ENCODE measurements at places on chromosomes 13 and 19.

- DNase-seq = peak; percentile 42
These were observed at the start of gene IL12RB1 for GRCh38 chr19:18086590-18087138. Gene IL12RB1 (minus strand): TSS chr19:18086934. CDS start chr19:18086823, 111 bp downstream.

DNA sequence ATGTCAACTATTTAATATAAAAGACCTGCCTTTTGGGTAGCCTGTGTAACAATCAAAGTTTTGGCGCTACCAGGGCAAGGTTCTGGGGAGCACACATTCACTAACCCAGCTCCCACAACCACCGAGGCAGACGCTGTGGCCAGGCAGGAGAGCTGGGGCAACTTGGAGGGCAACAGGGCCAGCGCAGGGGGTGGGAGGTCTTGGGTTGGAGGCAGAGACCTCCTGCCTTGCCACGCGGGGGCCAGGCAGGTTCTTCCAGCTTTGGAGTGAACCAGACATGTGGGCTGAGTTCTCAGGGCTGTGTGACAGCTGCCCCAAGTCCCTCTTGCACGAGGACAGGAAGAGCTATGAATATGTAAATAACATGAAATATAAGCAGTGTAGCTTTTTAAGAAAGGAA is 30.3 kb upstream of the MCF2L start:
- DNase-seq = no peak

DNA sequence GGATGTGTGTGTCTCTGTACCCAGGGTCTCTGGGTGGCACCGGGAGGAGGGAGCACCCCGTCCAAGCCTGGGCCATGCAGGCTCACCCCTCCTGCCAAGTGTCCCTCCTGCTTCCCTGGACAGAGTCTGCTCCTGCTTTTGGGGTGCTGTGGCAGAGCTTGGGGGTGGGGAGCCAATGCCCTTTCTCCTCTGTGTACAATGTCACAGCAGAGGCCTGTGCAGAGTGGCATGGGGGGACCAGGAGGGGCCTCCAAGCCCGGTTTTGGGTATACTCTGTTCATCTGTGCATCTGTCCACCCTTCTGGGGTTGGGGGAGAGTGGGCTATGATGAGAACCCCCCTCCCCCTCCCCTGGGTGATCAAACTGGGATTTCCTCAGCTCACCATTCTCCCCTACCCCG is 33.5 kb downstream of the PDE4A start:
- no peak for DNase-seq

GRCh38 chr19:13343514-13343913 is 162.8 kb downstream of the CACNA1A start:
- no peak for DNase-seq

- DNase-seq = no peak
These were observed 297.8 kb downstream of the OXGR1 start for GRCh38 chr13:96696389-96696900.

GRCh38 chr19:12913851-12914690 is 5.0 kb downstream of the SYCE2 start:
- peak; percentile 60 for DNase-seq

DNA sequence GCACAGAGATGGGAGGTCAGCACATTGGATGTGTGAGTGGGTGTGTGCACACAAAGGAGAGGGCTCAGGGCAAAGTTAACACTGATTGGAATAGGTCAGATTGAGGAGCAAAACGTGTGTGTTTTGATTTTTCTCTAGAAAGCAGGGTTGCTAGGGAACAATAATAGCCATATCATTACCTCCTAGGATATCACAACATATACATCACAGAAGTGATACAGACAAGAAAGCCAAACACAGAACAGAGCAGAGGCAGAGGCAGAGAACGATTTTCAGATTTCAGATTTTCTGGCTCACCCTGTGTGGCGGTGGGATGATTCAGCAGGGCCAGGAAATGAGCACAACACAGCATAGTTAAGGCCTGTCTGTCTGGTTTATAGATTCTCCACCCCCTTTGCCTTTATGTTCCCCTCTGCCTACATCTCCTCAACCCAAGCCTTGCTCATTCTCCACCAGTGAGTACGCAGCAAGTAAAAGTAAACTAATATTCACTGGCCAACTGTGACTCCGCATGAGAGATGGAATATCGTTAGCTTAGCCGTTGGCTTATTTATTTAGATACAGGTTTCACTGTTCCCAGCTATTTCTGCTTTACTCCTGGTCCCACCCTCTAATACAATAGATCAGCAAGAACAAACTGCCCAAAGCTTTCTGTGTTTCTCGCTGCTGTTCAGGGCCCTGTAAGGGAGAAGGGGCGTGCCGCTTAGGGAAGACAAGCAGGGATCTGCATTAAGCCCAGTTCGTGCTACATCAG is 182.7 kb upstream of the TSC22D1 start:
- peak; percentile 14 for DNase-seq

GRCh38 chr13:110044551-110045111 is 258.2 kb upstream of the IRS2 start:
- no peak for DNase-seq

DNA sequence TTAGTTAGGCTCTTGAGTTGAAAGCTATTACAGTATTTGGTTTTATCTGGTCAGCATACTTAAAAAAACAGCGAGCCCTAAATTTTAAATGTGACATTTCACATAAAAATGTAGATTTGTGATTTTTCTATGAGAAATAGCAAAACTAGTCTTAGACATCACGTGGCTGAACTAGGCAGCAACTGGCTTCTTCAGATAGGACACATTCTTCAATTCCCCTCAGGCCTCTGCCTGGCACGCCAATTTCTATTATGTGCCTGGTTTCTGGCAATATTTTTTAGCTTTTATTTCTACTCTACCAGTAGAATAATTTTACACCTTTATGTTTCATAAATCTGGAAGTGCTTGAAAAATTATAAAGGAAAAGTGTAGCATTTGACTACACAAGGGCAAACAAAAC is 433.7 kb downstream of the DIAPH3 start:
- DNase-seq = no peak

DNA sequence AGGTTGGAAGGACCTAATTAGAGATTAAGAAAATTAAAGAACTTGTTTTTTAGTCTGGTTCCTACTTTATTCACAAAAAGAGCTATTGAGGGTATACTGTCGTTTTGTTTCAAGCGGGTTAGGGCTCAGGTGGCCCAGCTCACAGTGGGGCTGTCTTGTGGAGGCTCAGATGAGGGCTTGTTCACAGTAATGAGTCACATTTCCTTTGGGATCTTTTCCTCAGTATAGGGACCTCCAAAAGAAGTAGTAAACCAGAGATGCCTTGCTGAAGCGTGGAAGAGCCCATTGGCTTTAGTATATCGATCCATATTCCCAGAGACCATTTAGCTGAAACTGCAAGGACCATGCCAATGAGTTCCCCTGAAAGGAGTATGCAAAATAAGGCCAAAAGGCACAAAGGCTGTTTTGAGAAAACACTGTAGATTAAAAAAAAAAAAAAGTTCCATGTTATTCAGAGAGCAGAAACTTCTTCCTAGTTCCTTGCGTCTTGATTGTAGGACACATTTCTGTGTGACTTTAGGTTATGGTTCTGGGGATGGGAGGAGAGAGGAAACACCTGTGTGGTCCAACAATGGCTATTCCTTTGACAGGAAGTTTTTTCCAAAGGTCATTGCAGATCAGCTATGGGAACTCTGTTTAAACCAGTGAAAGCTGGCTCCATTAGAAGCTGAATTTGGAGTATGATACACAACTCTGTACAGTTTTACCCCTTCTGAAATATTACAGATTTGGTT is 32.8 kb upstream of the GPI start:
- DNase-seq = no peak

DNA sequence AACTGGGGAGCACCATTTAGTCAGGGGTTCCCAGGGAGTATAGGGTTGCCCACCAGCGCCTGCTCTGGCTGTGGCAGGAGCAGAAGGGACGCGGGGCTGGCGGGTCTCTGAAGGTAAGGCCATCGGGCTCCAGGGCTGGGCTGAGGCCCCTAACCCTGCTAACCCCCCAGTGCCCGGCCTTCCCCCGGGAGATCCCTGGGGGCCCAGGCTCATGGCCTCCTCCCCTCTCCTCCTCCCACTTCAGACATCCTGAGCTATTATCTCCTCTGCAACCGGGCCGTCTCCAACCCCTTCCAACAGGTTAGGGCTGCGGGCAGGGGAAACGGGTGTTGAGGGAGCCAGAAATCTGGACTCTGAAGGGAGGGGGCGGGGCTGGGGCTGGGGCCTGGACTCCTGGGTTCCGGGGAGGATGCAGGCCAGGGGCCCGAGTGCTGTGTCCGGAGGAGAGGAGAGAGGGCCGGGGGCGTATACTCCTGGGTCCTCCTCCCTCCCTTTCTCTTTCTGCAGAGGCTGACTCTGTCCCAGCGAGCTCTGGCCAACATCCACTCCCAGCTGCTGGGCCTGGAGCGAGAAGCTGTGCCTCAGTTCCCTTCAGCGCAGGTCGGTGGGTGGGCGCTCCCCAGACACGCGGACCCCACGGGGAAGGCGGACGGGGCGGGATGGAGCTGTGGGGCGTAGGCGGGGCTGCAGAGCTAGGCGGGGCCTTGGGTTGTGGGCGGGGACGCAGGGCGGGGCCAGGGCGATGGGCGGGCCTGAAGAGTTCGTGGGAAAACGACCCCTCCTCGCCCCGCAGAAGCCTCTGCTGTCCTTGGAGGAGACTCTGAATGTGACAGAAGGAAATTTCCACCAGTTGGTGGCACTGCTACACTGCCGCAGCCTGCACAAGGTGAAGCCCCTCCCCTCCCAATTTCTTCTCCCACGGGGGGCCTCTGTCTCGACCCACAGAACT is 15.3 kb downstream of the TTYH1 start:
- peak; percentile 7 for DNase-seq

DNA sequence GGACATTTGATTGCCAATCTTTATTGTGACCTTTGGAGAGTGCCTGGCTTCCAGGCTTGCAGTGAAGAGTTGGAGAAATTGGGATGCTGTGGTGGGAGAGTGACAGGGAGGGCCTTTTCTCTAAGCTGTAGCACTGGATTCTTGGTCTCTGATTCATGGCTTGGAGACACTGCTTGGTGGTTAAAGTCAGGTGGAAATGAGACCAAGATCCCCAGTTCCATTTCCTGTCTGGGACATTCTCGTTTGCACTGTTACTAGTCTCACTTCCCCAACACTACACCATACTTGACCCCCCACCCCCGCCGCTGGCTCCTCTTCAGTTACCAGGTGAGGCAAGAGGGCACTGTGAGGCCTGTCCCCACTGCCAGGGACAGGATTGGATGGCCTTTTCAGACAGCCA is 2.9 kb downstream of the SUPT5H start:
- DNase-seq = peak; percentile 50

GRCh38 chr19:18832306-18833140 is 764 bp downstream of the UPF1 start:
- DNase-seq = peak; percentile 26

DNA sequence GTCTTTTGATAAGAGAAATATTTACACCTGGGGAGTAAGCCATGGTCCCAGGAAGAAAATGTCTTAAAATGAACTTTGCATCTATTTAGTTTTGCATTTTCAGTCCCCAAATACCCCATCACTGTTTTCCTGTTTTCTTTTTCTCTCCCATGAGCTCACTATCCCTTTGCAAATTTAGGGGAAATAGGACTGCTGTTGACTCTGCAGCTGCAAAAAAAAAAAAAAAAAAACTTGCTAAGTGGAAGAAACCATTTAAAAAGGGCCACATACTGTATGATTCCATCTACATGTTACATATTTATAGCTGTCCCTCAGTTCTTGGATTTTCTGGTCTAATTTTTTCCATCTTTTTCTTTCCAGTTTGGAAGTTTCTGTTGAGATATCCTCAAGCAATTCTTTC is 98.2 kb upstream of the SERP2 start:
- DNase-seq = no peak

DNA sequence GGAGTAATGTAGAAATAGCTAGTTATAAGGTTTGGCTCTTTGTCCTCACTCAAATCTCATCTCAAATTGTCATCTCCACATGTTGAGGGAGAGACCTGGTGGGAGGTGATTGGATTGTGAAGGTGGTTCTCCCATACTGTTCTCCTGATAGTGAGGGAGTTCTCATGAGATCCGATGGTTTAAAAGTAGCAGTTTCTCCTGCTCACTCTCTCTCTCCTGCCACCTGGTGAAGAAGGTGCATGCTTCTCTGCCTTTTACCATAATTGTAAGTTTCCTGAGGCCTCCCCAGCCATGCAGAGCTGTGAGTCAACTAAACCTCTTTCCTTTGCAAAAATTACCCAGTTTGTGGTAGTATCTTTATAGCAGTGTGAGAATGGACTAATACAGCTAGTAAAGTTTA is 849.4 kb downstream of the DACH1 start:
- no peak for DNase-seq

DNA sequence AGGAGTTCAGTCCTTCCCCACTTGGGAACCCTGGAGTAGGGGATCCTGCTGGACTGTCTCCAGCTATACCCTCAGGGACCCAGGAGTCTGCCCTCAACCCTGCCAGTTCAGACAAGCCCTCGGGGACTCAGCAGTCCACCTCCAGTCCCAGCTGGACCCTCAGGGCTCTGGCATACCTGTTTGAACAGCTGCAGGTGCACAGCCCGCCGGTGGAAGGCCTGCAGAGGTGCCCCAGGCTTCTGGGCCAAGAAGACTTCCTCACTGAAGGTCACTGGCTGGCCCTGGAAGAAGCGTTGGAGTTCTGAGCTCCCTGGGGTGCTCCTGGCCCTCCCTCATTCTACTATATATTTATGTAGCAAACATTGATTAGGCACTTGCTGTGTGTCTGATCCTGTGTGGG is 8.6 kb downstream of the CRB3 start:
- DNase-seq = no peak

DNA sequence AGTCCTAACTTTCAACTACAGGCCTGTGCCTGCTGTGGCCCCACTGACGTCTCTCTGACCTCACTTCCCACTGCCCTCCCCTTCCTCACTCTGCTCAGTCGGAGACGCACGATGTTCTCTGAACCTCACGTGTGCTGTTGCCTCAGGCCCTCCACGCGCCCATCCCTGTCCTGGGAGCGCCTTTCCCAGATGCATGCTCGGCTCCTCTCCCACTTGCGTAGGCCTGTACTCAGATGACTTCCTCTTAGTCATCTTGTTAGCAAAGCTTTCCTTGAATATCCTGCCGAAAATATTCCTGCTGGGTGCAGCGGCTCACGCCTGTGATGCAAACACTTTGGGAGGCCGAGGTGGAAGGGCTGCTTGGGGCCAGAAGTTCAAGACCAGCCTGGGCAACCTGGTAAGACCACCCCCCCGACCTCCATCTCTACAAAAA is 9.3 kb upstream of the SYT5 start:
- peak; percentile 51 for DNase-seq

- no peak for DNase-seq
These were observed 7.1 kb downstream of the ARHGAP45 start for GRCh38 chr19:1073956-1074517.

DNA sequence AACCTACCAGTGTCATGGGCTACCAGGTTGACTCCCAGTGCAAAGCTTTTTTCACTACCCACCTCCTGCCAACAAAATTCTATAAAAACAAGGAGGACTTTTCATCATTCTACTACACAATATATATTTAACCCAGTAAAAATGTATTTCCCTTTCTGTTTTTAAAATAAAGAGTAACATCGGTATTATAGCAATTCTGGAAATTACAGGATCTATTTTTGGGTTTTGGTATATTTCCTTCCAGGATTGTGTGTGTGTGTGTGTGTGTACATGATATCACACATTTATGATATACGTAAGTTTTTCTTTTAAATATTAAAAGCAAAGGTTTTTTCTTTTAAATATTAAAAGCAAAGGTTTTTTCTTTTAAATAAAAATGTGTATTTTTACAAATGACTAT is 6.0 kb upstream of the UBL3 start:
- DNase-seq = no peak
